T-helper 1 cell treated with Interleukin-12 subunit alpha and Interleukin-12 subunit beta and Interleukin-4 antibody, amounts not matched to agents 30 ng/mL and 1 ng/mL, for 36 hours (primary cell): ENCODE measurements at places on chromosomes 12 and 14. TPM values are rescaled to one million over a fixed set of nuclear protein-coding genes. Genes with fewer than 3 reads are reported as not detected.

RIPK3 gene
- 37.1 and 41.9 TPM in 2 replicates for total RNA-seq

MYF5 gene
- not detected in 2 replicates for total RNA-seq

ZC2HC1C gene
- 0.98 and 1.3 TPM in 2 replicates for total RNA-seq

CMKLR1 gene
- not detected in 2 replicates for total RNA-seq

MMP17 gene
- total RNA-seq: 0.64 and 0.66 TPM in 2 replicates

CRY1 gene
- total RNA-seq: 10.1 and 10.7 TPM in 2 replicates

LYZ gene
- total RNA-seq: 1.3 and 1.8 TPM in 2 replicates

KRT73 gene
- 0.61 and 0.78 TPM in 2 replicates for total RNA-seq

SAMD15 gene
- 0.41 TPM in 1 of 2 replicates, not detected in the other for total RNA-seq

RHOJ gene
- not detected in 2 replicates for total RNA-seq

ZNF26 gene
- 18.5 and 19.0 TPM in 2 replicates for total RNA-seq

HOXC5 gene
- not detected in 2 replicates for total RNA-seq

SLC2A13 gene
- total RNA-seq: 2.2 and 2.9 TPM in 2 replicates
